NCI-H1092 treated with DMSO at 0.1 percent for 48 hours (cell line): ENCODE measurements at places on chromosomes 5 and 9.

GRCh38 chr9:27977931-27978330, 404.6 kb upstream of the C9orf72 start:
- no peak for DNase-seq

- DNase-seq = peak; percentile 26
Observed at GRCh38 chr5:146667633-146668272, 151.8 kb upstream of the GPR151 start.

GRCh38 chr9:87069690-87070089, 122.4 kb upstream of the GAS1 start:
- no peak for DNase-seq

GRCh38 chr5:80967500-80968181, 7.5 kb downstream of the RASGRF2 start:
- no peak for DNase-seq

- no peak for DNase-seq
Observed at GRCh38 chr5:138583984-138584637, 8.9 kb upstream of the HSPA9 start.

GRCh38 chr5:160097991-160098390, 21.3 kb downstream of the PWWP2A start:
- no peak for DNase-seq

GRCh38 chr5:120535900-120536299, 71.8 kb downstream of the PRR16 start:
- DNase-seq = no peak

DNA sequence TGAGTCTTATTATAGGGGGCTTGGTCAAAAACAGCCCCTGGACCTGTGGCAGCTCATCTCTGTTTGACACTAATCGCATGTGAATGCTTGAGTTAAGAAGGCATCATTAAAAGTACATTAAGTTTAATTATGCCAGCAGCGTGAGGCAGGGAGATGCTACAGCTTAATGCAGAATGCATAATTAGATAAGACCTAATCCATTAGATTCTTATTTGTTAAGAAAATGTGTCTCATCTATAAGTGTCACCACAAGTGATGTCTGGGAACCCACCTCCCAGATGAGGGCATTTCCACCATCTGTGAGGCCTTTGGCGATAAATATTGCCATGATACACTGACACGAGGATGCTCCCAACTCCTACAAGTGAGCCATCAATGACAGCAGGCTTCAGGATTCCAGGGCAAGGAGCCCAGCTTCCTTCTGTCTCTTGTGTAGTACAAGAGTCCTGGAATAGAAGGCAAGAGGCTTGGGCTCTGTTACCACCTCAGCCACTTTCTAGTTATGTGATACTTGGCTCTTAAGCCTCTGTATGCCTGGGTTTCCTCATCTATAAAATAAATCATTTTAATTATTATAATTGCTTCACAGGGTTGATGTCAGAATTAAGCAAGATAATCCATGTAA, 202.7 kb downstream of the FAM114A2 start:
- no peak for DNase-seq

GRCh38 chr9:89313842-89314241, 2.8 kb downstream of the CKS2 start:
- DNase-seq = no peak

- DNase-seq = no peak
Observed at GRCh38 chr5:131633830-131634229, 1.2 kb downstream of the RAPGEF6 start.

DNA sequence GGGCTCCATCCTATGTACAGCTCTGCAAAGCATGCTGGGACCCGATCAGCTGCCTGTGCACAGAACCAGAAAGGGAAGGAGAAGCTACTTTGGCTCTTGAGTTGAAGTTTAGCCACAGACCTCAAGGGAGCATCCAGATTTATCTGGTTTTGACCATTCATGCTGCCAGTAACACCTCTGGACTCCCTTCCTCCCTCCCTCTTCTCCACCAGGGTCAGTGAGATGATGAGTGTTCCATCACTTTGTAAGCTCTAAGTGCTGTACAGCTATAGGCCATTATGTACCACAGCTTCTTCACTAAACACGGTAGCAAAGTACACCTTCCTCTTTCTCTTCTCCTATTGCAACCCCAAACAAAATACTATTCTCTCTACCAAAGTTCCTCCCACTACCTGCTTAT, 77.9 kb downstream of the GLIS3 start:
- no peak for DNase-seq

DNA sequence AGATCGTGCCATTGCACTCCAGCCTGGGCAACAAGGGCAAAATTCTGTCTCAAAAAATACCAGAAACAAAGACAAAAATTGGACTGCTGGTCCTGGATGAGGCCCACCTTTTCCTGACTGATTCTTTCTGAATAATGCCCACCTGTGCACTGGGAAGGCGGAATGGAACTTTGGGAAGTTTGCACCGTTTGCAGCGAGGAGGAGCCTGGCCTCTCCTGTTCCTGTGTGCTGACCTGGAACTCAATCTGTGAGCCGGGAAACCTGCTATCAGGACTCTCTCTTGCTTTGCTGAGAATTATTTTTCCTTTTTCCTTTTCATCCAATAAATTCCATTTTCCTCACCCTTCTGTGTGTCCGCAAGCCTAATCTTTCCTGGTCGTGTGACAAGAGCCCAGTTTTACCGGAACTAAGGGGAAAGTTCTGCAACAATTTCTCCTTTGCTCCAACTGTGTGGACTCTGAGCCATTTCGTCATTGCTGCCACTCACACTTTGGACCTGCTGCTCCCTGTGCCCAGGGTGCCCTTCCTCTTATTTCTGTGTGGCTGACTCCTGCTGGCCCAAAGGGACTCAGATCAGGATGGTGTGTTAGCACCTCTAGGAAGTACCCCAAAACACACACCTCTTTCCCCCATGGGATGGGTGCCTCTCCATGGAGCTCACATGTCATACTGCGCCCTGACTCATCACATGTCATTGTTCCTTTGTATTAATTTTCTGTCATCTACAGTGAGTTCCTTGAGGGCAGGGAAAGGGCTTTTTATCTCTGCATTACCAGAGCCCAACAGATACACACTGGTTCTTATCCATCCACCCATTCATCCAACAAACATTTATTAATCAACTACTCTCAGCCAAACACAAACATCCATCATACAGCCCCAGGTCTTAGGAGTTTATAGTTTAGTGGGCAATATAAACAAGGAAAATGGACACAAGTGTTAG, 4.7 kb upstream of the GLRX start:
- DNase-seq = no peak

GRCh38 chr5:124343451-124343867, 403.0 kb downstream of the ZNF608 start:
- no peak for DNase-seq

- no peak for DNase-seq
Observed at GRCh38 chr9:99092643-99093491, 12.0 kb upstream of the TGFBR1 start.

DNA sequence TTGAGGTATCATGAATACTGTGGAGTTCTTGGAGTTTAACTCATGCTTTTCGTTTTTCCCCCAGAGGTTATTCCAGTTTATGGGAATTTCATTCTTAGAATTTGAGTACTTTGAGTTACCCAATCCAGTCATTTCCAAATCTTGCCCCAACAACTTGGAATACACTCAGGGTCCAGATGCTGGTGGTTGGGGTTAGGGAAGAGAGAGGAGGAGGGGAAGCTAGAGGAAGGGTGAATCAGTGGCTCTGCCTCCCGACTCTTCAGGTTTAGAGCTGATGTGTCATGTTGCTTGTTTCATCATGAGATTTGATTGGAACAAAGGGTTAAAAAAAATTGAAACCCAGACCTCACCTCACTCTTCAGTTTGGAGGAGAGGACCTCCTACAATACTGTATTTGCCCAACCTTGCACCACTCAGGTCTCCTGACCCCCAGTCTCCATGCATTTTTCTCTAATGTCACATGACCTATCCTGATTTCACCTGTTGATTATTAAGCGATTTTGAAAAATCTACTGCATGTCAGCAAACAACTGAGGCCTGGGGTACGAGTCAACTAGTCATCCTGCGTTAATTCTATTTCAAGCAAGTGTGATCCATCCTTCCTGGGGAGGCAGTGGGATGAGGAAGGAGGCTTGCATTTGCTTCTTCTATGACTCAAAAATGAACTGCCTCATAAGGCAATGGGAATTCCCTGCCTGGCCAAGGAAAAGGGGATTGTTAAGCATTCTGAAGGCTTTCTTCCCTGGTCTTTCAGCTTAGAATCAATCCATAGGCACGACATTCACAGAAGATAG, 6.2 kb upstream of the SLC1A3 start:
- DNase-seq = no peak

DNA sequence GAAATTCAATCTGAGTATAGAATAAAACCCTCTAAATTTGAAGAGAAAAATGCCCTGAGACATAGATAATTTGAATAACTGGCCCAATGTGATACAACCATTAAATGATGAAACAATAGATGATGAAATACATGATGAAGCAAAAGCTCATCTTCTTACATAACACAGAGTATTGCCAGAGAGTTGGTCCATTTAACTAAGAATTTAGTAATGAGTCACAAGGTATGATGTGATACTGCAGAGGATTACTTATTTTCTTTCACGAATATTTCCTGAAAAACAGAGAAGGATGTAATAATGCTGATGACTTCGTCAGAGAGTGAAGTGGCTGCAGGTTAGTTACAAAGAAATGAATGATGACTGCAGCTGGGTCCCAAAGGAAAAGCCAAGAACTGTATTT, 379.3 kb downstream of the CDH12 start:
- no peak for DNase-seq

GRCh38 chr5:28390341-28390740, 1352.0 kb upstream of the CDH9 start:
- DNase-seq = no peak

DNA sequence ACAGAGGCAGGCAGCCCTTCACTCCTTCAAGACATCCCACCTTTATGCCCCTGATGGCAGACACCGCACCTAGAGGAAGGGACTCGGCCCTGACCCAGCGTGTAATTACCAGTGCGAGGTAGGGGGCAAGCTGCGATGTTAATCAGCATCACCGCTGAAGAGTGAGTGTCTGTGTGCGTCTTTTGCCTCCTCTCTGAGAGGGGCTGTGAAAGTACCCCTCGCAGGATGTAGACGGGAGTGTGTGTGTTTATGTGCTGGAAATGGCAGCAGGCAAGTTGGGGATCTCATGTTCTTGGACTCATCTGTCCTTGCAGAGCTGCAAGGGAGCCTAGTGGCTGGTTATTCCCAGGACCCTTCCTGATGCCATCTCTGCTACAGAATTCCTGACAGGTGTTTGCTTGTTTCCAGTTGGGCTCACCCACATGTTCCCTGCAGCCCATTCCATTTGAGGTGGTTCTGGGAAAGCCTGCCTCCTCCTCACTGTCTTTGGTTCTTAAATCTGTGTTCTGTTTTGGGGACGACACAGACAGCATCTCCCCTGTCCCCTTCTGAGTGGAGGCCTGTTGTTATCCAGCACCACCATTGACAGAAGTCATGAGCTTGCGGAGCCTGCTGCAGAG, 70.5 kb downstream of the ZNF618 start:
- DNase-seq = no peak

DNA sequence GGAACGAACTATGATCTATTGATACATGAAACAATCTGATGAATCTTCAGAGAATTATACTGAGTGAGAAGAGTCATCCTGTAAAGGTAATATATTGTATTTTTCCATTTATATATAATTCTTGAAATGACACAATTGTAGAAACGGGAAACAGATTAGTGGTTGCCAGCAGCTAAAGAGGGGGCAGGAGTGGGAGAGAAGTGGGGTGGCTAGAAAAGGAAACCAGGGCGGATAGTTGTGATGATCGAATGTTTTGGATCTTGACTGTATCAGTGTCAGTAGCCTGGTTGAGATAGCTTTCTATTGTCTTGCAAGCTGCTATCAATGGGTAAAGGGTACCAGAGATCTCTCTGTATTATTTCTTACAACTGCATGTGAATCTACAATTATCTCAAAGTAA, 17.7 kb upstream of the RAPGEF1 start:
- no peak for DNase-seq

DNA sequence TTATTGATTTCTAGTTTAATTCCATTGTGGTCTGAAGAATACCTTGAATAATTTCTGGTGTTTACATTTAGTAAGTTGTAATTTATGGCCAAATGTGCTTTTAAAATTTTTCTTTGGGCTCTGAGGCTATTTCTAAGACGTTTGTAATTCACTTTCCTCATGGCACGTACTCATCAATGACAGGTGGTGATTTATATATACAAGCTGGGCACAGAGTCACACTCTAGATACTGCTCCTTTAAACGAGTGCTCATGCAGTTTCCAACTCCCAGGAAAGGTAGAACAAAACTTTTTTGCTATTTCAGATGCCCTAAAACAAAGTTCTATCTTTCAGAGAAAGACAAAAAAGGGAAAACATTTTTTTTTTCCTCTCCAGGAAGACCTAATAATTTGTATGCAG, 146.9 kb downstream of the AUH start:
- no peak for DNase-seq

DNA sequence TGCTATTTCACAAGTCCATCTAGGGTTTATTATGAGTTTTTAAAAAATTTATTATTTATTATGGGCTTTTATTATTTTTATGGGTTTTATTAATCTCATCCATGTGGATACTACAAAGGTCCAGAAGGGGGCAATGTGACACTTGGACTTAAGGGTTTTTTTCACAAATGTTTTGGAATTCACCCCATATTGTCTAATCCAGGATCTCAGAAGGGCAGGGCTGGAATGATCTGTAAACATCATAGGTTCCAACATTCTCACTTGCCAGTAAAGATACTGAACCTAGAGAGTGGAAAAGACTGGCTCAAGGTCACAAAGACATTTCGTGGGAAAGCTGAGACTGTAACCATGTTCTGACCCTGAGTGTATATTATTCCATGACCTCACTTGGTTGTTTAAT, 35.6 kb downstream of the NIM1K start:
- DNase-seq = peak; percentile 3

GRCh38 chr5:159096243-159096923, 3.3 kb downstream of the EBF1 start:
- DNase-seq = no peak

- DNase-seq = no peak
Observed at GRCh38 chr5:110356677-110357076, 369.8 kb downstream of the TMEM232 start.

DNA sequence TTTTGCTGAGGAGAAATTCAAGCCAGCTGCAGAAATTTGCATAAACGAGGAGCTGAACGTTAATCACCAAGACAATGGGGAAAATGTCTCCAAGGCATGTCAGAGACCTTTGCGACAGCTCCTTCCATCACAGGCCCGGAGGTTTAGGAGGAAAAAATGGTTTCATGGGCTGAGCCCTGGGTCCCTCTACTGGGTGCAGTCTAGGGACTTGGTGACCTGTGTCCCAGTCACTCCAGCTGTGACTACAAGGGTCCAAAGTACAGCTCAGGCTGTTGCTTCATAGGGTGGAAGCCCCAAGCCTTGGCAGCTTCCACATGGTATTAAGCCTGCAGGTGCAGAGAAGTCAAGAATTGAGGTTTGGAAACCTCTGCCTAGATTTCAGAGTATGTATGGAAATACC, 207.5 kb downstream of the DENND1A start:
- DNase-seq = no peak

DNA sequence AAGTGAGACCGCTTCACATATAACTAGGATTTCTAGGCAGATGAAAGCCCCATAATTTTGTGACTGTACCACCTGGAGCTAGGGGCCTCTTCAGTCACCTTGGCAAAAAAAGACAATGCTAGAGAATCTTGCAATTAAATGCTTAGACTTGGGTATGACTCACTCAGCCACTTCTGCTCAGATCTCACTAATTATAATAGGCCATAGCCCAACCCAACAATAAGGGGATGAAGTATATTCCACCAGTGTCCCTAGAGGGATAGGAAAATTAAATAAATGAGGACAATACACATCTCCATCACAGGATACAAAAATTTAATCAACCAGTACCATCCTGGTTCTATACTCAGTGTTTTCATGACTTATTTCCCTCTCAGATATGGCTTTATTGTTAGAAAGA, 1079.9 kb upstream of the C9orf72 start:
- no peak for DNase-seq

- no peak for DNase-seq
Observed at GRCh38 chr5:127515693-127516440, 1.6 kb upstream of the PRRC1 start.
